ENCODE measurements at places on chromosomes 3 and 15. TPM values are rescaled to one million over a fixed set of nuclear protein-coding genes. Genes with fewer than 3 reads are reported as not detected.
A peak's percentile ranks its signal among the peaks of the same experiment; 100 is the strongest.

GRCh38 chr3:81496407-81497104 lies 264.9 kb downstream of the GBE1 start:
- no peak for DNase-seq

Gene TRPM1
- total RNA-seq: not detected

Gene OSBPL10
- total RNA-seq: 8.1 TPM

- no peak for DNase-seq
Observed at GRCh38 chr3:66655044-66655443, 154.2 kb upstream of the LRIG1 start.

DNA sequence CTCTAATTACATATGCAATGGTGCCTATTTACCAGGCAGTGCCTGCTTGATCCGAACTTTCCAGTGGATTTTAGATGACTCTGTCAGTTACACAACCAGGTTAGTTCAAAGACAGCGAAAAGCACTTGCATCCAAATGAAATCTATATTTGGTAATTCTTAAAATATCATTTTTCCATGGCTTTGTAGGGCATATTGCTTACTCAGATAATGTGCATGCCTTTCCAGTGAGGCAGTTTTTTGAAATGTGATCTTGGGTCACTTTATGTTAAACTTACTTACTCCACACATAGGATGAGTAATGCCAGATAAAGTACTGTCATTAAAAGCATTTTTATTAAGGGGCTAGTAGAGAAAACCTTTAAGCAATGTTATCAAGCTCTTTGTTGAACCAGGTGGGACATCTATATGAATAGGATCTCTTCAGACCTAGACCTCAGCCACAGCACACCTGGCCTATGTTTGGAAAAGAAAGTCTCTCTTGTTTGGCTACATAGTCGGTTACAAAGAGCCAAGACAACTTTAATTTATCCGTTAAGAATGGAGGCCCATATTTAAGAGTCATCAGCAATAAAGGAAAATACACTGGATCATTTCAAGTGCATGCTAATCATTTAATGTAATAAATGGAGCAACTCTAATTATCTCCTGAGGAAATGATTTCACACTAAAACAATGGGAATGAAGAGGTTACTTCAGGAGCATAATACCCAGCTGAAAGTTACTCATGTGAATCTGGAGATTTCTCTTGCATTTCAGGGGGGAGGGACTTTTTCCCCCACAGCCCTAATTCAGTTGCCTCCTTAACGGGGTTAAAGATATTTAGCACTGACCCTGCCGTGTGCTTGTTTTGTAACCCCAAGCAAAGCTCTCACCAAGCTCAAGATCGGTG lies 56.3 kb upstream of the TMCO5A start:
- peak; percentile 83 for DNase-seq

- DNase-seq: no peak
Observed at GRCh38 chr3:72129501-72130094, 344.6 kb upstream of the PROK2 start.

DNA sequence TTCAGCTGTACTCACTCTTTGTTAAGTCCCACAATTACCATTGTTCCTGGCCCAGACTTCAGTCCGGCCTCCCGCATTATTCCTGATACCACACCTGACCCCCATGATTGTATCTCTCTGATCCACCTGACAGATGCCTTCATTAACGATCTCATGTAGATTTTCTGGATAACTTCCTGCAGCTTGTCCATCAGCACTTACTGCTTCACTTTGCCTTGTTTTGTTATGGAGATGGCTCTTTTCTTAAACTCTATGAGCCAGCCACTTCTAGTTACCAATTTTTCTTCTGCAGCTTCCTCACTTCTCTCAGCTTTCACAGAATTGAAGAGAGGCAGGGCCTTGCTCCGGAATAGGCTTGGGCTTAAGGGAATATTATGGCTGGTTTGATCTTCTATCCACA lies 1044.2 kb downstream of the PLOD2 start:
- no peak for DNase-seq

Gene MOBP
- not detected for total RNA-seq

GRCh38 chr15:97960364-97961066 lies at the start of gene ARRDC4:
Gene ARRDC4, plus strand, starts transcription at chr15:97960703. Its CDS starts 159 bp downstream, at chr15:97960862.
- DNase-seq: peak; percentile 100

DNA sequence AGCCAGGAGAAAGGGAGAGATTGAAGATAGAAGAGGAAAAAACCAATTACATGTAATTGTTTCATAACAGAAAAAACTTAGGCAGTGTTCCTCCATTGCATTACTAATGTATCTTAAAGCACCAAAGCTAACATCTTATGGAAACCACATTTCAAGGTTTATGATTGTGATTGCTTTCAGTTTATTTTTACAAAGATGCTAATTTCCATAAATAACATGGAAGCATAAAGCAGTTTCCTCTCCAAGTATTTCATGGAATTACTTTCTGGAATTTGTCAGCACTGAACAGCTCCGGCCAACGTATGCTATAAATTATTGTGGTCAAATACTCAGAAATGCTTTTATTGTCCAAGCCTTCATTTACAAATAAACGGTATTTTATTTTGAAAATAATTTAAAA lies 11.6 kb downstream of the ADAMTSL3 start:
- DNase-seq: no peak

DNA sequence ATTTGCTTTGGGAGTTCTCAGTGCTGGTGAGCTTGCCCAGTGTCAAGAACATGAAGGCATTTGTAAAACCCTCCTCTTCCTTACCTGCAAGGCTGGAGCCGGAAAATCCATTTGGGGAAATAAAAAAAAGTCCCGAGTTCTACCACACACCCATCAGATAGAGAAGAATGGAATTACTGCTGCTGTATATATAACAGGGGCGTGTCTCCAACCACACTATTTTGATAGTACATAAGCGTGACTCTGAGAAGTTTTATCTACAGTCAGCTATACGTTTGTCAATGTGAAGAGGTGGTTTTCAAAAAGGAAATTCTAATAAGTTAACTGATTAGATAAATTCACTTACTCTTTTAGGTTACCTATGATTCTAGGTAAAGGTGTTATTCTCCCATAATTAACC lies 1.3 kb upstream of the CPA3 start:
- no peak for DNase-seq

- peak; percentile 46 for DNase-seq
Observed at GRCh38 chr3:112333002-112333380, at the start of gene CD200. Gene CD200, plus strand, starts transcription at chr3:112333156. Its CDS starts 57 bp downstream, at chr3:112333213.

DNA sequence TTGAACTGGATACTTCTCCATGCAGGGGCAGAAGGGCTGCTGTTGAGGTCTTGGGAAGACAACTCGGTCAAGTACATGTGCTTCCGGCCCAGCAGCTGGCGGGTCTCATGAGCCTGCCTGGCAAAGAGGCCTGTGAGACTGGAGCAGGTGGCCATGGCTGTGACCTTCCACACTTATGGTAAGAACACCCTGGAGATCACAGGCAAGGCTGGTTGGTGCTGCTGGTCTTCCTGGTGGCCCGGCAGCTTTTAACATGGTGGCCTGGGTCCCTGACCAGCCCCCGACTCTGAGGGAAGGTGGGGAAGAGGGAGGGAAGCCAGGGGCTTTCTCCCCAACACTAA lies 15.4 kb downstream of the CHRD start:
- DNase-seq: no peak

- no peak for DNase-seq
Observed at GRCh38 chr15:37638691-37639090, 295.7 kb upstream of the TMCO5A start.

Gene TNNC1
- not detected for total RNA-seq

Gene MME
- 204 TPM for total RNA-seq

- DNase-seq: no peak
Observed at GRCh38 chr15:72068856-72069255, 49.1 kb downstream of the MYO9A start.

Gene GREM1
- 935 TPM for total RNA-seq

GRCh38 chr3:127710155-127710941 lies 37.6 kb downstream of the ABTB1 start:
- peak; percentile 58 for DNase-seq

- DNase-seq: no peak
Observed at GRCh38 chr3:126291537-126291936, 65.7 kb downstream of the KLF15 start.

GRCh38 chr3:195451373-195452015 lies 8.7 kb upstream of the ACAP2 start:
- no peak for DNase-seq

Gene LCTL
- total RNA-seq: 1.0 TPM

Gene EPHB3
- 3.0 TPM for total RNA-seq

GRCh38 chr15:41894791-41895463 lies 1.1 kb upstream of the SPTBN5 start:
- DNase-seq: peak; percentile 94

- DNase-seq: no peak
Observed at GRCh38 chr15:77036537-77037387, 34.1 kb downstream of the TSPAN3 start.

- DNase-seq: no peak
Observed at GRCh38 chr15:44231842-44232241, 36.8 kb upstream of the FRMD5 start.

DNA sequence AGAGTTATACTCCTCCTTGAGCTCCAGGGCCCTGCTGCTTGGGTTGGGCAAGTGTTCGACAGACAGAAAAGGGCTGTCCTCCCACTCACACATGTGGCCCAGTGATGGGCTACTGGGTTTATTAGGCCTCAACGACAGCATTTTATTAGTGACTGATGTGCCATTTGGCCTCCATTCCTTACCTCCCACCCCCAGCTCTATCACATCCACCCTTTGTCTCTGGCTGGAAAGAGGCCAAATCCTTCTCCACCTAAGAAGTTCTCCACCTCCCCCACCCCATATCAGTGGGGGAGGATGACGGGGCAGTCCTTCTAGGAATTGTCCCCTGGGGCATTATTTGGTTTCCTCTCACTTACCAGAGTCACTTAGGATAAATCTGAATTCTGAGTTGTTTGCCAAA lies 57.1 kb upstream of the WNT5A start:
- DNase-seq: no peak

GRCh38 chr3:184937611-184938010 lies 125.6 kb downstream of the VPS8 start:
- DNase-seq: no peak

DNA sequence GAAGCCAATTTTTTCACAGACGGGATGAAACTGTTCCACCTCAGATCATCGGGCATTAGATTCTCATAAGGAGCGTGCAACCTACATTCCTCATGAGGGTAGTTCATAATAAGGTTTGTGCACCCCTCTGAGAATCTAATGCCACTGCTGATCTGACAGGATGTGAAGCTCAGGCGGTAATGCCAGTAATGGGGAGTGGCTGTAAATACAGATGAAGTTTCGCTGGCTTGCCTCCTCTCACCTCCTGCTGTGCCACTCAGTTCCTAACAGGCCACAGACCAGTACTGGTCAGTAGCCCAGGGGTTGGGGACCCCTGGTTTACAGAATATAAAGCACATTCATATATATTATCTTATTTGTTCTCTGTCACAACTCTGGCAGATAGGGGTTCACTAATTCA lies 2.1 kb upstream of the LIMD1 start:
- no peak for DNase-seq

Gene SAMD7
- total RNA-seq: not detected

Gene LRRN1
- total RNA-seq: not detected

Data from GM23248 (cell line).